Right kidney (tissue), 9 donors: ENCODE measurements at places on chromosomes 12 and 14.
A peak's percentile ranks its signal among the peaks of the same experiment; 100 is the strongest.

DNA sequence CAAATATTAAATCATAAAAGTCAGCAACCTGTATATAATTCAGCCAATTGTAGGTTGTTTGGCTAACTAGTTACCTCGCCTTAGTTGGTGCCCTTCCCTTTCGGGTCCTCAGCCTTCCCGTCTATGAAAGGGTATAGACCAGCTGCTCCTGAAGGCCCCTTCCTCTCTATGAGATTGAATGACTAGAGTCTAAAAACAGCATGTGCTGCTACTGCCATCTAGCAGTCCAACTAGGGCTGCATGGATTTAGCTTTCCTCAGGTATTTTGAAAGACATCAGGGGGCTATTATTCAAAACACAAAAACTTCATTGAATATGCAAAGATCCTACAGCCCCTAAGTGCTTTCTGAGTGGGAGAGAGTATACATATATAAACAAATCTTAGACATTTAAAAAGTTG lies 37.0 kb upstream of the TMEM263 start:
- no peak for DNase-seq

GRCh38 chr12:23813206-23813605 lies 136.3 kb downstream of the SOX5 start:
- DNase-seq = no peak

- no peak for DNase-seq
Observed at GRCh38 chr12:130589540-130590317, 126.4 kb downstream of the RIMBP2 start.

GRCh38 chr14:24312736-24313507 lies 1.6 kb downstream of the LTB4R start:
- no peak for DNase-seq

DNA sequence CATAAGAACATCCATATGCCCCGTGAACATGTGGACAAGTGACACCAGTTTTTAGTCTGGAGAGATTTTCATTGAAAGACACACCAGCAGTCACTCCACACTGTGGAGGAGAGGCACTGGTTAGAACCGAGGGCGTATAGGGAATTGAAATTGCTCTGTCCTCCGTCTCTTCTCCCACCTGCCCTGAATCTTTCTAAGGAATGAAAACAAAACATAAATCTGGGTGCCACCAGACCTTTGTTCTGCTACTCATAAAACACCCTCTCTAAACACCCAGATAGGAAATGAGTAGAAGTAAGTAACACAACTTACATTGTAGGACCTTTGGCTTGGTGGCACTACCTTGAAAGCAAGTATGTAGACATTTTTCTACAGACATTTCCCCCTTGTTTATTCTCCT lies 37.1 kb upstream of the STON2 start:
- DNase-seq = no peak

GRCh38 chr14:60654334-60654821 lies 5.1 kb upstream of the SIX1 start:
- DNase-seq = no peak

DNA sequence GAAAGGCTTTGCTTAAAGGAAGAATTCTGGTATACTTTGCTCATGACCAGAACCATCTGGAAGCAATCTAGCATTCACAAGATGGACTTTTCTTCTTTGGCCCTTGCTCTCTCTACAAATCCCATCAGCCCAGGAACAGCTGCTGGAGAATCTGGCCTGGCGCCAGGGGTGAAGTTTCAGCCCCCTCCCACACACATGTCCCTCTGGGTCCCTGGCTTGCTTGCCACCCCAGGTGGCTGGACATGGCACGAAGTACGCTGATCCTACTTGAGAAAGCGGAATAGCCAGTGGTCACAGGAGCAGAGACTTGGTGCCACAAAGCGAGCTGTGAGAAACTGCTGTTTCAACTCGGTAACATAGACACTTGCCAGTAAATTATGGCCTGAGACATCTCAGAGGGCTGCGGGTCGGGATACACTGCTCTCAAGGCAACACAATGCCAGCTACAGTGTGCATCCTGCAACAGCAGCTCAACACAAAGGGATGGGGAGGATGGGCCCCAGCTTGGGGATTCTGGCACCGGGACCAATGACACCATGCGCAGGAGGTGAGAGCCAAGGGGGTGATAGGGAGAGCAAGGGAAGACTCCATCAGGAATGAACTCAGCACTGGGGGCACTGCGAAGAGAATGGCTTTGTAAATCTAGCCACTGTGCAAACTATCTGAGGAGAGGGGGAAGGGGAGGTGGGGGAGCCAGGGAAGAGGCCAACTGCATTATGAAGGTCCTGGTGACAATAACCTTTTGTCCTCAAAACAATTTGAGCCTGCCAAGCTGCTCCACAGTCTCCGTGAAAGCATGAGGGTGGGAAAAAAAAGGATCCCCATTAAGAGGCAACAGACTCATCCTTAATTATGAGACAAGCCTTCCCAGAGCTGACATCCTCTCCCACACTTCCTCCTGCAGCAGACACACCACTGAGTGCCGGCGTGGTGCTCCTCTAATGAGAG lies 219.9 kb downstream of the PPM1H start:
- peak; percentile 69 for DNase-seq

- DNase-seq = no peak
Observed at GRCh38 chr12:19654650-19655376, 215.5 kb downstream of the AEBP2 start.

- no peak for DNase-seq
Observed at GRCh38 chr12:49671031-49671765, 36.0 kb downstream of the FMNL3 start.

DNA sequence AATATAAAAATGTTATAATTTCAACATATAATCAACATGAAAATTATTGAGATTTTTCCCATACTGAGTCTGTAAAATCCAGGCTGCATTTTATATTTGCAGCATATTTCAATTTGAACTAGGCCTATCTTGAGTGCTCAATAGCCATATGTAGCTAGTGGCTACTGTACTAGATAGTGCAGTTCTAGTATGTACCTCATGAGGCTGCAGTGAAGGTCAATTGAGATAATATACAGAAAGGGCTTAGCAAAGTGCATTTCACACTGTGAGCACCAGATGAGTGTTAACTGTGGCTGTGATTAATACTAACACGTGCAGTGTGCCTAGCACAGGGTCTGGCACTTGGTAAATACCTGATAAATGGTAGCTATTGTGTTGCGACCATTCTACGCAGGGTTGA lies 5.4 kb upstream of the SLC22A17 start:
- DNase-seq = no peak

- DNase-seq = no peak
Observed at GRCh38 chr14:79686196-79686595, 525.1 kb downstream of the DIO2 start.
